ENCODE measurements at places on chromosomes 4 and X.

- DNase-seq, result no peak
These were observed 237.3 kb downstream of the NR3C2 start for GRCh38 chr4:148204892-148205291.

DNA sequence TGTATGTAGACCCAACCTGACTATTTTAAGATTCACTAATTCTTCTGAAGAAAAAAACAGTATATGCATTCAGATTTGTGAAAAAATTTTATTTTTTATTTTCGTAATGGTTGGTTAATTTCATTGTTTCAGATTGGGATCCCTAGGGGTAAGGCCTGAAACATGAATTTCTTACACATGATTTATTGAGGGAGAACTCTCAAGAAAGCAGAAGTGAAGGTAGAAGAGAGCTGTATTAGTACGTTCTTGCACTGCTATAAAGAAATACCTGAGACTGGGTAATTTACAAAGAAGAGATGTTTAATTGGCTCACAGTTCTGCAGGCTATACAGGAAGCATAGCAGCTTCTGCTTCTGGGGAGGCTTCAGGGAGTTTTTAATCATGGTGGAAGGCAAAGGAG is 611.9 kb upstream of the TECRL start:
- no peak for DNase-seq

DNA sequence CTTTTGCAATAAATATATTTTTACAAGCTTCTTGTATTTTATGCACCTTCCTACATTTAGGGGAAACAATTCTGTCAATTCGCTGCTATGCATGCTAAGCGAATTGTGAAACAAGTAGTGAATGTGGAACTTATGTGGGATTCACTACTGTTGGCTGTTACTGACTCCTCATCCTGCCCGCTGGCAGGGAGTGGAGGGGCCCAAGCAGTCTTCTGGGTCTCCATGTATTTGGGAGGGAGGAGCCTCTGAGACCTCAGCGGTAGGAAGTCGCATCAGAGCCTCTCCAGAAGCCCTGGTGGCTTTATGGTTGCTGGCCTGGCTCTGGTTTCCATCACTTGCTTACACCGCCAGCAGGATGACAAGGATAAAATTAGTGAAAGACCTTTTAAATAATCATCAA is 3.7 kb upstream of the SETD7 start:
- peak; percentile 20 for DNase-seq

GRCh38 chrX:53544936-53545335 is 110.8 kb upstream of the HSD17B10 start:
- no peak for DNase-seq

- DNase-seq, result no peak
These were observed 71.0 kb downstream of the MGST2 start for GRCh38 chr4:139736661-139737060.

GRCh38 chr4:170198747-170199146 is 109.0 kb upstream of the AADAT start:
- no peak for DNase-seq

GRCh38 chrX:148161701-148162100 is 180.6 kb downstream of the FMR1NB start:
- no peak for DNase-seq

DNA sequence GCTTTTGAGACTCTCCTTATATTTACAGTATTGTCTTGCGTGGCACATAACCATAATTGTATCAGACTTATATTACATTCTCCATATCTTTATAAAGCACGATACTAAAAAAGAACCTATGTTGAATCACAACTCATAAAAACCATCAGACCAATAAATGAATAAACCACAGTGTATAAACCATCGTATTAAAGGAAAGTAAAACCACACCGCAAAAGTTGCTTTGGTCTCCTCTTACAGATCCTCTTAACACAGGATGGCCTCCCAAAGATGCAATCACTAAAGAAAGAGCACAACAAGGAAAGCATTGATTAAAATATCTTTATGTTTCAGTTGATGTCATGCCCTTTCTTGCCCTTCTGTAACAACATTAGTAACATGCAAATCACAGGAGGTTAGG is 437.9 kb downstream of the AFF2 start:
- DNase-seq, result no peak

- no peak for DNase-seq
These were observed 167.7 kb downstream of the MGST2 start for GRCh38 chr4:139833151-139833910.

- no peak for DNase-seq
These were observed 561.2 kb upstream of the DIPK2B start for GRCh38 chrX:45761920-45762319.

GRCh38 chr4:177108708-177109107 is 201.0 kb upstream of the NEIL3 start:
- DNase-seq, result no peak

DNA sequence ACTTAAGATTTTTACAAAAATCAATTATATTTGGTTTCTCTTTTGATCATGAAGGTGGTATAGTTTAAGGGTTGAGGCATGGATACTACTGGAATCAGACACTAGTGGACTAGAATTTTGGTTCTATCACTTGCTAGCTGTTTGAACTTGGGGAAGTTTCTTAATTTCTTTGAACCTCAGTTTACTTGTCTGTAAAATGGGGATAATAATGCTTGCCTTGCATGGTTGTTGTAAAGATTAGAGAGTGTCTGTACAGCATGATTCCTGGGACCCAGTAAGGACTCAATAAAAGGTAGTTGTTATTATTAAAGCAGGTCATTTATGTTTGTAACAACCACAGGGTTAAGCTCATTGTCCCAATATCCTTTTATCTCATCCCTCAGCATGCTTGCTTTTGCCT is 36.0 kb downstream of the TMEM164 start:
- no peak for DNase-seq

GRCh38 chrX:2410279-2411020 is 90.3 kb downstream of the DHRSX start:
- DNase-seq, result no peak

DNA sequence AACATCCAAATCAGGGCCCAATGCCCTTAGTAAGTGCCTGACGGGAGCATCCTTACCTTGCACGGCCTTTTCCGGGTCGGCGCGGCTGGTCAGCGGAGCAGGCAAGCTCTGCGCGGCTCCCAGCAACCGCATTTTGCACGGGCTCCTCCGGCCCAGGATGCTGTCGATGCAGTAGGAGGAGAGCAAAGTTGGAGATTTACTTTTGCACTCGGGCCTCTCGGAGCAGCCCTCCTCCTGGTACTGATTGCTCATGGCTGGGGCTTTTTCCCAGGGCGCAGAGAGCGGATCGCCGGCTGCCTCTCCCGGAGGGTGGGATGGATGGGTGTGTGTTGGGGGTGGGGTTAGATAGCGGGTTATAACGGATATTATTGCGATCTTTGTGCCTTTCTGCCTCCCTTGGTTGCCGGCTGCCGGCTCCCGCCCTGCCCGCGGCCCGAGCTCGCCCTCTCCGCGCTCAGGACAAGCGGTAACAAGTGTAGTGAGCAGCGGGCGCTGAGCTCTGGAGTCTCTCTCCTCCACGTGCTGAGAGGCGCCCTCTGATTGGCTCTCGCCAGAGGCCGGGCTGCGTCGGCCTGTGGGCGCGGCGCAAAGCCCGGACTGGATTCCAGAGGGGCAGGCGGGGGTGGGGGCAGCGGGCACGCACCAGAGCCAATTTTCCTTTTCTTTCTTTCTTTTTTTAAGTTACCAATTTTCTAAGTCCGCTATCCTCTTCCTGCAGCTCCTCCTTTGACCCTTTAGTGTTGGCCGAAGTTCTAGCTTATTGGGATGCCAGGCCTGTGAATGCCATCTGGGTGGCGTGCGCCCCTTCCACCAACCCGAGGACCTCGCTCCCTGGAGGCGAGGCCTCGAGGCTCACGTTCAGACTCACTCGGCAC is at the start of gene ARX:
ARX (minus strand) TSS at position 480 of the 875 bp plus-strand sequence; CDS start at position 252, 228 bp downstream.
- DNase-seq, result no peak

DNA sequence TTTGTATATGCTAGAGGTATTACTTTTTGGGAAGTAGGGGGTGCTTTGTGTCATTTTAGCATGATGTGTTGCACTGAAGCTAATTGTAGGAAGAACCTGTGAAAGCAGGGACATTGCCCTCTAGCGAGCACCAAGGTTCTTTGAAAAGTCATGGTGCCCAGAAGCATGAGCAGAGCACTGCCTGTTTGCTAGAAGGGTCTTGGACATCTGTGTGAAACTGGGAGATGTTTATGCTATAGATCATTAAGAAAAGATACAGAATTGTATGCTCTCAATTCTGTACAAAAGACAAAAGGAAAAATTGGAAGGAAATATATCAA is 14.7 kb downstream of the GRPR start:
- DNase-seq, result no peak

DNA sequence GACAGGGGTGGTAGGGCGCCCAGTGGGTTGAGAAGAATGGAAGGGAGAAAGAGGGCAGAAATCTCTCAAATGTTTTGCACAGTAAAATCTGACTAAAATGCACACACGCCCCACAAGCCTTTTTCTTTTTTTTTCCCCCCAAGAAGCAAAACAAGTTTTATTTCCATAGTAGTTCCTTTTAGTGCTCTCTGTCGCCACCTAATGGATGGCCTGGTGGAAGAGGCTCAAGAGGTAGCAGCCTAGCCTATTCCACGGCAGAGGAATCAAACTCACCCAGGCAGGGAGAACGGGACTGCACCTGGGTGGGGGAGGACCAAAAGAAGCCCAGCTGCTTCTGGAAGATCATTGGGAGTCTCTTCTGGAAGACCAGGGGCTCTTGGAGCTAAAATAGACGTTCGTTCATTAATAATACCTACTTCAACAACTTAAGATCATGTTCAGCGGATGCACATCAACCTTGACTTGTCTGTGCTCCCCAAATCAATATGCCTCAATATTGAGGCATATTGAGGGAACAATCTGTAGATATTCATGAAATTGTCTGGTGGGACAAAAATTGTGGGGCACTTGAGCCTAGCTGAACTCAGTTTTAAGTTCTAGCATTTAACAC is 31.6 kb upstream of the IRAK1 start:
- peak; percentile 54 for DNase-seq

- no peak for DNase-seq
These were observed 88.4 kb downstream of the PPP3CA start for GRCh38 chr4:101258883-101259282.

DNA sequence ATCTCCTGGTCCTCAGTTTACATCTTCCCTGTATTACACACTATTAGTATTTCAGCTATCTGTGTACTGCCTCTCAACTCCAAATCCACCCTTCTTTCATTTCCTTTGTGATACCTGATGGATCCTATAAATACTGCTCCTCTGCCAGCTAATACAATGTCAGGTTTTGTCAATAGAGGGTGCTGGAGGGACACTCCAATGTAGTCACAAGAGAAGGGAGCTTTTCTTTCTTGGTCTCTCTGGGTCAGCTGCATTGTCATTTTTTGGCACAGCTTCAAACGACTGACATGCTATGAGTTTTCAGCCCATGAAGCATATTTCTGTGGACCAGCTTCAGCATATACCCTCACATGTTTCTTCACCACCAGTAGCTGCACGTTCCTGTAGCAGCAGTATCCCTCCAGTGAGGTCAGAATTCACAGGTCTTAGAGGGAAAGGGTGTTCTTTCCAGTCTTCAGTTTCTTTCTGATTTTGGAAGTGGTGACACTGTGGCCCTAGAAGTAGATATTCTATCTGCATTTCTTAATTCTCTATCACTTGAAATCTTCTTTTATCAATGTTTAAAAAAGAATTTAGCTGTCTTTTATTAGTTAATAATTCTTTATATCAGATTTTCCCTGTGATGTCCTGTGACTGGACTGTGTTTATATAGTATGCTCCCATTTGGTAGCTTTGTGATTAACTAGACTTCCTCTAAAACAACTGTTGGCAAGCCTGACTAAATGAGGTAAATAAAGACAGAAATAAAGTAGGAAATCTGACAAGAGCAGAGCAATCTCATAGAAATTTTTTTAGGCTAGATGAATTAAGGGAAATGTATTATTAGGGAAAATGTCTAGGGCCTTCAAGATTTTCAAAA is 60.6 kb downstream of the GABRA2 start:
- no peak for DNase-seq

DNA sequence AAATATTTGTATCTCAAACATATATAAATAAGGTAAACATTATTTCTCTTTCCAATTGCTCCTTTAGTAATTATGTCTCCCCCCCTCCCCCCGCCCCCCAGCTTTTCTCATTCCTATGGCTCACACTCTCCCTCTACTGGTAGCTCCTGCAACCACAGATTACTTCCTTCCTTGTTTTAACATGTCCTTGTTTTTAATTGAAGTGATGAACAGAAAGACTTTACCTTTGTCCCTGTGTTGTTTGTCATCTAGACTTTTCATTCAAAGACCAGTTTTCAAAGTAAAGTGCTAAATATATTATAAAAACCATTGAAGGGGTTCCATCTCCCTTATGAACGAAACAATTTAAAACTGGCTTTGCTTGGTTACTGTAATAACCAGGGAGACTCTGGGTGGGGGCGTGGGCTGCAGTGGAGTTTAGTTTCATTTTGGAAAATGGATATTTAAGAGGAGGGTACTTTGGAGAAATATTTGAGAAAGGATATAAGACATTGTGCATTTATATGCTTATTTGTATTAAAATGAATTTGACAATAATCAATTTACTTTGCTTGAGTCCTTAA is 352.9 kb downstream of the RAPGEF2 start:
- DNase-seq, result no peak

GRCh38 chr4:3612281-3612680 is 80.1 kb upstream of the LRPAP1 start:
- DNase-seq, result peak; percentile 9

DNA sequence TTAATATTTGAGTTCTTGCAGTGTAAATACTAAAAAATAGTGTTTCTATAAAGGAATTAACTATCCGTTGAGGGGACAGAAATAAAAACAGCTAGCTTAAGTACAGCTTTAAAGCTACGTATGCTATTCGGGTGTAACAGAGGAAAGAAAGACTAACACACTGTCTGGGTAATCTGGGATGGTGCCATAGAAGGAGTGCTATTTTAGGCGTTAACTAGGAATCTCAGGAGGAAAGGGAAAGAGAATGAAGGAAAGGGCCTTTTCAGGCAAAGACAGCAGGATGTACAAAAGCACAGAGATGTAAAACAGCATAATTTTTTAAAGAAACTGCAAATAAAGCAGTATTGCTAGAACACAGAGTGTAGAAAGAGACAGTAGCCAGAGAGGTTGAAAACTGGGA is 161.8 kb downstream of the RAP1GDS1 start:
- DNase-seq, result no peak

DNA sequence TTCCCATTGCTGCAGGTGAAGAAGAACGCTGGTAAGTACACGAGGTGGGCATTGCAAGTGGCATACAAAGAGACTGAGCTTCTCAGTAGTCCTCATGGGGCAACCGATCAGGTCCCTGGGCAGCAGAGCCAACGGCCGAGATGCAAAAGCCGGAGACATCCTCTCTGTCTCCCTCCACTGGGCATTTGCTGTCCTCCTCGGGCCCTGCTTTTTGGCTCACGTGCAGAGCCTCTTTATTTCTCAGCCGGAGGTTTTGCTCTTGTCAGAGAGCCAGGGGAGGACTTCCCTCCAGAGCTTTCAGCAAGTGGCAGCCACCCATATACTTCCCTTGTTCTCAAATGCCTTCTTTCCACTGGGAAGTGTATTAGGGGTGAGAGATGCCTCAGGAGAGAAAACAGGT is 18.0 kb downstream of the STARD8 start:
- no peak for DNase-seq
